ENCODE measurements at places on chromosomes 3 and 15.

GRCh38 chr3:81105789-81106488 is 655.5 kb downstream of the GBE1 start:
- no peak for DNase-seq

DNA sequence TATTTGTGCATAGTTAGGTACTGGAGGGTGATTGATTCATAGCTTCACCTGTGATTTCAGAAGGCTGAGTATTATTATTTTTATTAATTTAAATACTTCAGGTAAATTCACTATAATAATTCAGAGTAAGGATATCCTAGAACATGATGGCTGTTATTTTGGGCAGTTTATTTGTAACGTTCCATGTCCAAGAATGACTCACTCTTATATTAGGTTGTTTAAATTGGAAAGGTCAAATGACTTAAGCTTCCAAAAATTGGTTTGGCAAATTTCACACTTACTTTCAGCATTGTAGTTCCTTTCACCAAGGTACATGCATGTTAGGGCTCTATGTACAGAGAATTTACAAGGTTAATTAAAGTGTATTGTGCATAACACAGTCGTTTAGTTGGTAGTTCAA is 120.2 kb downstream of the EPHA3 start:
- no peak for DNase-seq

DNA sequence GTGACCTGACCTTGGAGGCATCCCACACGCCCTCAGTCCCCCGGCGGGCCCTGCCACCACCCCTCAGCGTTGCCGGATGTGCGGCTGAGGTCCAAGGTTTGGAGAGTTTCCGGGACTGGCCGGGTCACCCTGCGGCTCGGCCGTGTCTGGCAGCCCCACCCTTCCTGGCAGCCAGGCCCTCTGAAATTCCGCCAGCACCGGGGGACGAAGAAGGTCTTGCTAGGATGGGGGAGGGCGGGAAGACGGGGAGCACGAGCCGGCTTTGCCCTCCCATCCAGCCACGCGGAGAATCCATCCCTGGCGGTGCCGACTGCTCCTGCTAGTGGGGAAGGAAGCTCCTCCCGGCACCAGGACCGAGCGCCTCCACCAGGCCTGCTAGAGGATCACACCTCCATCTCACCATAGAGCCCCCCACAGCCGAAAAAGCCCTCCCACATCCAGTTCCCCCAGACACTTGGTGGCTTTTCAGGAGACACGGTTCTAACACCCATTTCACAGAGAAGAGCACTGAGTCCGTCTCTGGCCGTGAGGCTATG is 81.5 kb downstream of the CPN2 start:
- no peak for DNase-seq

DNA sequence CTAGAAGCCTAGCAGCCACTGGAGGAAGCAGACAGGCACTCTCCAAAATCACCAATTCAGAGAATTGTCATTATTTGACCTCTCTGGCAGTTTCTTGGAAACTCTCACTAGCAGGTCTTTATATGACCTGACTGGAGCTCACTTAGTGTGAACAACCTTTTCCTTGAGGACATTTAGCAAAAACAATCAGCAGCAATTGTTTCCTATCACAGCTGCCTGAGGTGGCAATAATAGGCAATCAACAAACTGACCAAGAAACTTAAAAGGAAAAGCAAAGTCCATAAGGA is 162.4 kb upstream of the STT3B start:
- no peak for DNase-seq

- DNase-seq: no peak
These were observed 12.0 kb downstream of the ALDH1A2 start for GRCh38 chr15:58053315-58054153.

GRCh38 chr15:89963301-89964231 is 37.6 kb upstream of the ZNF710 start:
- no peak for DNase-seq

DNA sequence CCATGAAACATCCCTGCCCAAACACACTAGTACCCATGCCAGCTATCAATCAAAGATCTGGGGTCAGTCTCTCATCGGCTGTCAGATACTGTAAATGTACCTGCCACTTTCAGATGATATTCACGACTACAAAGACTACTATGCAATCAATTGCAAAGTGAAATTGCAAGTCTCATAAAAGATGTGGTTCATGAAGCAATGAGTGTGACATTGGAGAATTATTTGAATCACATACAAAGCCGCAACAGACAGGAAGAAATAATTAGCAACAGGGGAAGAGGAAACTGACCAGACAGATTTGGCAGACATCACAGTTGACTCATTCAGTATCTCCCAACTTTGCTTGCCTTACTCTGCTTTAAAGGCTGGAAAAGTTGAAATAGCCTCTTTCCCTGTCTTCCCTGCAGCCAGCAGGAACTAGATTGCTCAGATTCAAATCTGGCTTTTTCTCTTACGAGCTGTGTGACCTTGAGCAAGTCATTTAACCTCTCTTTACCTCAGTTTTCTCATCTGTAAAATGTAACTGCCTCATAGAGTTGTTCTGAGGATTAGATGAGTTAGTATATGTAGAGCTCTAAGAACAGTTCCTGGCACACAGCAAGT is 95.7 kb upstream of the C3orf80 start:
- DNase-seq: no peak

GRCh38 chr15:68232449-68232848 is 2.9 kb upstream of the CLN6 start:
- DNase-seq: no peak

GRCh38 chr15:81532001-81532400 is 158.0 kb upstream of the TMC3 start:
- no peak for DNase-seq

DNA sequence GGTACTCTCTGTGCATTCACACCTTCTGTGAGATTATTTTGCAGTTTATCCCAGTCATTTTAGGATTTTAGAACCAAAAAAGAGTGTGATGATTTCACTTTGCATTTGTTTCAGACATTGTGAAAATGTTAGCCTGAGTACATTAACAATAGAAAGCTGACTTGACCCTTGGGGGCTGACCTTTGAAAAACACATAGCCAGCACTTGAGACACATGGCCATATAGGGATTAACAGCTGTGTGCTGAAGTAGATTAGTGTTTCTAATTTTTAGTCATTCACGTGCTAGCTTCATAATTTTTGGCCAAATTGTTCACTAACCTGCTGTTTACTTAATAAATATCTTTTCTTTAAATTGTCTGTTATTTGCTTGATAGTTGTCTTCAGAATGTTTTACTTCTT is 3.5 kb downstream of the FEM1B start:
- no peak for DNase-seq

- DNase-seq: no peak
These were observed 167.7 kb downstream of the BCHE start for GRCh38 chr3:165669504-165669903.

DNA sequence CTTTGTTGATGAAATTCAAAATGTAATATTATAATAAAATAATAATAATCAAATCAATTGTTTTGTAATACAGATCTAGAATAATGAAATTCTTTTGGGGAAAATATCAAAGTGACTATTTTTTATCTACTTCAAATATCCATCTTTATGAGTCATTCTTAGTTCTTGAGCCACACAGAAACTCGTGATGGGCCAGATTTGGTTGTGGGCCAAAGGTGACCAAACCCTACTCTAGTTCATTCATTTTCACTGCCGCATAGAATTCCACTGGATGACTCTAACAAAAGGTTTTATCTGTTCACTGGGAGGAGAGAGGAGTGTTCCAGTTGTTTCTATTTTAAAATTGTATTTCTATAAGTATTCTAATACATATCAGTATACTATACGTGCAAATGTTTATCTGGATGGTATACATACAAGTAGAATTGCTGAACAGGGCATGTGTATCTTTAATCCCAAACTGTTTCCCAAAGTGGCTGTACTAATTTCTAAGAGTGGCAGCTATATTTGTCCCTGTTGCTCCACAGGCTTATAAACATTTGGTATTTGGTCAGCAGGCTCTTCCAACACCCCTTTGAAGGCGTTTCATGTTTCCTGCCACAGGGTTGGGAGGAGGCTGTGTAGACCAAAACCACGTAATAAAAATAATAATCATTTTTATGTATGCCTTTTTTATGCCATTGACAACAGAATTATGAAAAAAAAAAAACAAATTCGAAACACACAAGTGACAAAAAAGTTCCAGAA is 7.3 kb upstream of the RTP3 start:
- no peak for DNase-seq

DNA sequence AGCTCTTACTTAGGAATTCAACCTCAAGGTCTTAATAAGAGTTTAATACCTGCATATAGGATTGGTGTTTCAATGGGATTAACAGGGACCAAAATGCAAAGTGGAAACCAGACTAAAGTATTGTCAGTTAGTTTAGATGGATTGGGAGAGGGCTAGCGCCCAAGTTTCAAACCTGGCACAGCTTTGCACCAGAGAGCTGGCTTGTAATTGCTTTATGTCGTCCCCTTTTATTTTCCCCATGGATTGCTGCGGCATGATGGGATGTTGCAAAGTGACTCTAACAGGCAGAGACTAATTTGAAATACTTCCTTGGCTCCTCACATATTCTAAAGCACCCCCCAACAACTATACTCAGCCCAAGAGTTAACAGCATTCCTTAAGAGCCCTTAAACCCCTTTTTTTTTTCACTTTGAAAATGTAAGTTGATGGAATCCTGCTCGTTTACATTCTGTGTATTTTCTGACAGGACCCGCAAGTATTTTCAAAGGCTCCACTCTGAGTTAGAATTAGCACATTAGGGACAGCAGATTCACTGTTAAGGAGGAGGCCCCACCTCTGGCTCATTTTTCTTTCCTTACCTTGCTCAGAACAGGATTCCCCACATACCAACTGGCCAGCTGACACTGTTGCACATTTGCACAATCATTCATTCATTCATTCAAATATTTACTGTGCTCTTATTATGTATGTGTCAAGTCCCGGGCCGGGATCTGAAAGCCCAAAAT is 214.2 kb downstream of the ERC2 start:
- DNase-seq: no peak

DNA sequence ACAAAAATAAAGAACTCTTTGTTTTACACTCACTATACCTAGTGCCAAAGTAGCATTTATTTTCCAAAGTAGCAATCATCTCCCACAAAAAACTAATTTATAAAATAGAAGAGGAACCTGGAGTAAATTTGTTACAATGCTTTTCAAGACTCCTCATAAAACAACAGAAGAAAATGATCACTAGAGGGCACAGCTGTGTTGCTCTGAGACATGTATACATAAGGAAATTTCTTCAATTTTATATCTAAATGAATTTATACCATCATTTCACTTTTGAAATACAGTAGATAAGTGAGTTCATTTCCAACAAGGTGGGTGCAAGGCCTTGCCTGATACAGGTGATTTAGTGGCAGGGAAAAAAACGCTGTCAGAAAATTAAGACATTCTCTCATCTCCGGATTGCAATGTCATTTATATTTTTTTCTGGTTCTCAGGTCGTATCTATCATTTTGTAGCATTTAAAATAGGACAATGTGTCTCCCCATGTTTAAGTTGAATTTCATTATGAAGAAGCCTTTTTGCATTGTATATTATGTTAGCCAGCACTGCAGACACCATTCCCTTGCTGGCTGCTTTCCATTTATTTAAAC is 25.3 kb upstream of the ARHGEF26 start:
- DNase-seq: no peak

DNA sequence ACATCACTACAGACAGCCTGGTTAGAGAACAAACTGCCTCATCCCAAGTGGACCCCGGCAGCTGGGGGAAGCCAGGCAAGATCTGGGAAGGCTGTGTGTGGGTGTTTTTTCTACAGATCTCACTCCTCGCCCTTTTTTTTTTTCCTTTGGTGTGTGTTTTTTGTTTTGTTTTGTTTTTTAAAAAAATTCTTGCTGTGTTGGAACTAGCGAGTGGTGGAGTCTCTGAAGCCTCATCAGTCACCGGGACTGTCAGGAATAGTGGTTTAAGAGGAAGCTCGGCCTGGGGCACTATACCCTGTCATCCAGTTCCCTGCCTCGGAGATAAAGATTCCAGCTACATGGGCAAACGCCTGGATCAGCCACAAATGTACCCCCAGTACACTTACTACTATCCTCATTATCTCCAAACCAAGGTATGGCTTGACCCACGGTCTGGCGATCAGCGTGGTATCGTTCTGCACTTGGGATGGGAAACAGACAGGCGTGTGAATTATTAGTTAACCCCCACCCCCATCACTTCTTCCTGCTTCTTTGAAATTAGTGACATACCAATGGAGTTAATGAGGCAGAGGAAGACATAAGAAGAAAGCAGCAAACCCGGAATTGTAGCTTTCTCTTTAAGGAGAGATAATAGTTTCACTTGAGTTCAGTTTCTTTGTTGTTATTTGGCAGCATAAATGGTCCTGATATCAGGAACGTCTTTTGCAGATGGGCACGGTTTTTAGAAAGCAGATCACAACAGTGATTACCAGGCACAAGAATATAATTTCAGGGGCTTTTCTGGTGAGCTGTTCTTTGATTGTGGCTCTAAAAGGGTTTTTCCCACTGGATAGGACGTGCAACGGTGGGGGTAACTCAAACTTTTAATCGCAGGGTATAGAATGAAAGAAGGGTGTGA is 722 bp downstream of the RBMS3 start:
- DNase-seq: no peak

DNA sequence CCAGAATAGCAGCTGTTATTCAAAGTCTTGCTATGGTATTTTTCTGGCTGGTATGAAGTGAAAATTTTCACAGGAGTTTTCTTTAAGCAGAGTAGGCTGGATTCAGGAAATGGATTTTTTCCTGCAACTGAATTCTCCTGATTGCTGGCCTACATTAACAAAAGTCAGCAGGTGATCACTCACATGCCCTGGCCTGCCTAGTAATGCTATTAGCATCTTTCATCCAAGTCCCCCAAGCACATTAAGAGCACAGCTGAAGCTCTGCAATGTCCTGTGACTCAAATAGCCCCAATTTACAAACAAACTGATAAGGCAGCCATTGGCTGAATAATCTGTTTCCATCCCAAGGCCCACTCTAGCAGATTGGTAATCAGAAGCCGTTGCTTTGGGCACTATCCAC is 688.3 kb upstream of the LMCD1 start:
- DNase-seq: no peak

DNA sequence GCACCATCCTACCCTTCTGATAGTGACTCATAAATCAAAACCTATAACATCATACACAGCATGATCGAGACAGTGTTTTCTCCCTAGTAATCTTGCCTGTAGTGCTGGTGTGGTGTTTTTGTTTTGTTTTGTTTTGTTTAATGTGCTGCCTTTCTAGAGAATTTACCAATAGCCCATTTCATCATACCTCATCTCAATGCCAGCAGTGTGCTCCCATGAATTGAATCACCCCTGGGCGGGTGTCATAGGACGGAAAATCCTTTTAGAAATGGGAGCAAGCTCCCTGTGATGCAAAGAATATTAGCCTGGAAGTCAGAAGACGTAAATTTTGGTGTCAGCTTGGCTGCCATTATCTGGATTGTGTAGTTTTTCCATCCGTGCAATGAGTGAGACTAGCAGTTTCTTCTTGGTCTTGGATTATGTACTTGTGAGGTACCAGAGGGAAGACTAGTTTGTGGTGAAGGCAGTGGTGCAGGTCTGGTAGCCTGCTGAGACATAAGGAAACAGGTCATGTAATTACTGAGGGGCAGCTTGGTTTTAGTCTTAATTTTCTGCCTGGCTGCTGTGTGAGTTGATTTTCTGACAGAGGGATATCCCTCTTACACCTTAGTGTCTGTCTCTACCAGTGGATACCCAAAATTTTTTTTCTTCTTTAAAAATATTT is 29.9 kb downstream of the IGSF10 start:
- no peak for DNase-seq

All from activated CD4-positive, CD25-positive, alpha-beta regulatory T cell (primary cell).